ENCODE measurements at places on chromosomes 16 and 17.

DNA sequence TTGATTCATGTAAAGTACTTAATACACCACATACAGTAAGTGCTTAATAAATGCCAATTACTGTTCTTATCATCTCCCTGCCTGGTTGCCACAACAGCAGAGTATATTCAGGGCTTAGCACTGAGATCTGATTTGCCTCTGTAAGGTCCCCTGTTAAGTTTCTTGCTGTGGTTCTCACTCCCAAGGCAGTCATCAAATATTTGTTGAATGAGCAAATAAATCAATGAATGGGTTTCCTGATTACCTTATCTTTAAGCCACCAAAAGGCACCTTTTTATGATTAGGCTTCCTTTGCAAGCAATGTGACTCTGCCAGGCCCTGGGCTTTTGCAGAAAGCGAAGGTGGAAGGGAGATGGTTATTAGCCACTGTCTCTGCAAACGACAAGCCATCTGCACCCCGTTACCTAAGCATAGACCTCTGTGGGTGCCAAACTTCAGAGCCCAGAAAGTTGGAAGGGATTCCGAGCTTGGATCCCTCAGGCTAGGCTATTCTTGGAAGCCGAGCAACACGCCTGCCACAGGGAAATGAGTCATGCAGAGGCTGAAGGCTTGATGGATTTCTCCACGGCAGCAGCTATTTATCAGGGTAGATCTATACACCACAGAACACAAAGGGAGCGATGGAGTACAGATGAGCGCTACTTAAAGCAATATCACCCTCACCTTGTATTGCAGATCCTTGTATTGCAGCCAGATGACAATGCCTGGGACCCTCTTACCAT lies 102.0 kb downstream of the GRIN2A start:
- DNase-seq = no peak

- DNase-seq = no peak
Measured at GRCh38 chr16:82464187-82464586, 162.6 kb upstream of the CDH13 start.

DNA sequence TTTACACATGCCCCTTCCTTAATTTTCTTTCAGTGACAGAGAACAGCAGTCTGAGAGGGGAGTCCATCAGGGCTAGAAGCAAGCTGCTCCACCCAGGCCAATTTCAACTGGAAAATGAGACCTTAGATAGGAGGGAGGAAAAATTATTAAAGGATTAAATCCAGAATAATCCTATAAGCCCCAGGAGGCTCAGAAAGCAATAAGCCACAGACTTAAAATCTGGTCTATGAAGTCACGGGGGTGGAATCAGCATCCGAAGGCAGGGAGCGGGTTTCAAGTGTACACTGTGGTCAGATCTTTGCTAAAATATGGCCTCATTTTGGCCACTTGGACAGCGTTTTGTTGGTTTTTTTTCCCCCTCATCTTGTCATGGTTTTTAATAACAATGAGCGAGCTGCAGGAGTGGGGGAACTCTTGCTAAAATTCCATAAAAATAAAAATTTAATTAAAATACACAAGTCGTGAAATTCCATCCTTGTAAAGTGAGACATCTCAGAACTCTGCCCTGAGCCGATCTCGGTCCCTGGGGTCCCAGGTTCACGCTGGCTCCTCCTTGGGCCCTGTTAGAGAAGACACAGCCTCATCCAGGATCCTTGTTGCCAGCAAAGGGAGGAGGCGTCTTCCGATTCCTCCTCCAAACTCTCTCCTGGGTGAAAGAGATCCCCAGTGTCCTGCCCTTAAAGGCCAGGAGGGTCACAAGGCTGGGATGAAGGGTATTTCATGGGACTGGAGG lies 51.6 kb upstream of the ETV4 start:
- no peak for DNase-seq

DNA sequence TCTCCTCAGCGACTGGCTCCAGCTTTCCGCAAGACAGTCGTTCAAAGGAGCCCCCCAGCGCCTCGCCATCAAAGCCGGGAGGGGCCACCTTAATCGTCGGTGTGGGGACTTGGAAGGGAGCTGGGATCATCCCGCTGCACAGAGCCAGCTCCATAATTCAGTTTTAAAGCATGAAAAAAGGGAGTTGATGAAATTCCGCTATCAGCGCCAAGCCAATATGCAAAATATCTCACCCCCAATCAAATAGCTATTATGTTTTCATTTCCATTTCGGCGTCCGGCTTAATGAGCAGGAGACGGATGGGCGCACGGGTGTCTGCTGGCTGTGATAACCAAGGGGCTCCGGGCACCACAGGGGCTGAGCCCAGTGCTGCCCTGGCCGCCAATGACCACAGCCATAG lies 27.7 kb downstream of the ZFPM1 start:
- DNase-seq = no peak

DNA sequence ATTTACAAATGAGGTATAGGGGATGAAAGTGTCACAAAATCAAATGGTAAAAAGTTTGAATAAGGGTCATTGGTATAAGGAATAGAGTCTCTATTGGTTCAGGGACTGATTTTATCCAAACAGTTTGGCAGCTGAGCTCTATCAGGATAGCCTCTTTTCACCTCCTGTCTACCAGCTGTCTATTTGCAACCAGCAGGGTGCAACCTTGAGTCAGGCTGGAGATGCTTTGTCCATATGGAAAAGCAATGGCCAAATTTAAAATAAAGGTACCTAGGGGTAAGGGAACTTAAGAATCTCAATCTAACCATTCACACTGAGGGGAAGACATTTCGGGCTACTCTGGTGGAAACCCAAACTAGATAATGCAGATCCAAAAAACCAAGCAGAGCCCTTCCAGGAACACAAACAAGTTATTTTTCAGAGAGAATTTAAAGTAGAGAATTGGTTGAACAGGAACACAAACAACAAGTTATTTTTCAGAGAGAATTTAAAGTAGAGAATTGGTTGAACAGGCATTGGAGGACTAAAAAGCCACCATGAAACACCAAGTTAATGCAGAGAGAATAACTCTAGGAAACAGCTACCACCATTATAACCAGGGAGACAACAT lies 12.6 kb upstream of the CA10 start:
- peak; percentile 22 for DNase-seq

- DNase-seq = no peak
Measured at GRCh38 chr17:32861981-32862380, 14.9 kb downstream of the MYO1D start.

DNA sequence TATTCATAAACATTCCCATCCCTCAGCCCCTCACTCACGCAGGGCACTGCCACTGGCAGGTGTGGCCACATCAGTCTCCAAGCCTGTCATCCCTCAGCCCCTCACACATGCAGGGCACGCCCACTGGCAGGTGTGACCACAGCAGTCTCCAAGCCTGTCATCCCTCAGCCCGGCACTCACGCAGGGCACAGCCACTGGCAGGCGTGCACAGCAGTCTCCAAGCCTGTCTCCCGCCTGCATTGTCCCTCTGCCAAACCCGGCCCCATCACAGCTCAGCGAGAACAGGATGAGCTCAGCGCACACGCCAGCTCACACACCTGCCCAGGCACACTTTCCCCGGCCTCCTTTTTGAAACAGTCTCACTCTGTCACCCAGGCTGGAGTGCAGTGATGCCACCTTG lies 11.4 kb upstream of the KREMEN2 start:
- no peak for DNase-seq

- DNase-seq = no peak
Measured at GRCh38 chr16:87581857-87582215, 20.5 kb upstream of the JPH3 start.

GRCh38 chr16:86708431-86708830 lies 130.1 kb downstream of the FOXL1 start:
- no peak for DNase-seq

DNA sequence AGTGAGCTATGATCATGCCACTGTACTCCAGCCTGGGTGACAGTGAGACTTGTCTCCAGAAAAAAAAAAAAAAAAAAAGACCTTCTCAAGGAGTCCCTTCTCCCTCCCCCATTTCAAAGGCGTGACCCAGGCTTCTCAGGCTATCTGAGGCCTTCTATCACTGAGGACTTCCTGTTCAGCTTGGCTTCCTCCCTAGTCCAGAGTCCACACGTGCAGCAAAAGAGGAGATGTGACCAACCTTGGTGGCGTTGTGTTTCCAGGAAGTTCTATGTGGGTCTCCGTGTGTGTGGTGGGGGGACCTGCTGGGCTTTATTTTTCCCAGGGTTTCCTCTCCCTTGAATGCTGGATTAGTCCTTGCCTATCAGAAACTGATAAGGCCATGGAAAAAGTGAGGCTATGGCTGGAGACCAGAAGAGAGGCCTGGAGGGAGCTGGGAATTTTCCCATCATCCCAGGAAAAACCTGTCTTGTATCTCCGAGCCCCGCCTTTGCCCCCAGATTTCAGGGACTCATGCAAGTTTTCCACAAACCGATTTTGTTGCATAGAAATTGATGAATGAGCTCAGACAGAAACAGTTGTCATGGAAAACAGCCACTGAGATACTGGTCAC lies 148.1 kb downstream of the SALL1 start:
- no peak for DNase-seq

- DNase-seq = no peak
Measured at GRCh38 chr17:50484386-50485155, 5.9 kb downstream of the RSAD1 start.

DNA sequence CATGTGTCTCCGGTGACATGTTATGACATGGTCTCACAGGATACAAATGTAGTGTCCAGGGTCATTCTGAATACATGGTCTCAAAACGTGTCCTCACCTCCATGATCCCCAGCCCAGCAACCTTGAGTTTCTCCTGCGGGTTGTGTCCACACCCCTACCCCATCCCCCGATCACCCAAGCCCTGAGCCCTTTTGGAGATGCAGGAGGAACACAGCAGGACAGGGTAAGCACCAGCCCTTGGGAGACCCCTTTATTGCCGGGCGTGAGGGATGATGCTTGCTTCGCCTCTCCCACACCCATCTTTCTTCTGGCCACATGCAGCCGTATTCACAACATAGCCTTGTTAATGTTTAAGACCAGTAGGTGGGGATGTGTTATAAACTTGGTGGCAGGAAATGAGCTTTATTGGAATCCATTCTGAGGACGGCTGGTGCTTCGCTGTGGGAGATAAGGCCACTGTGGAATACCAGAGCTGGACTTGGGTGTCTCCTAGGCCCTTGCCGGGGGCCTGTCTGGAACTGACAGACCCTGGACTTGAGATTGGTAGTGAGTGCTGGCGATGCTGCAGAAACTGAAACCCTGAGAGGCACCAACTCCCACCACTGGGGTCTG lies 5.5 kb downstream of the TMEM132E start:
- DNase-seq = no peak

- no peak for DNase-seq
Measured at GRCh38 chr17:51159604-51160003, 6.2 kb downstream of the NME1 start.

Measured in NCI-H446 treated with DMSO at 0.1 percent for 48 hours (cell line).